ENCODE measurements at places on chromosomes 7 and 10. TPM values are rescaled to one million over a fixed set of nuclear protein-coding genes. Genes with fewer than 3 reads are reported as not detected.

Gene STYXL1
- 18.3 TPM for total RNA-seq

Gene COL28A1
- 0.66 TPM for total RNA-seq

Gene SEPHS1
- 25.2 TPM for total RNA-seq

Gene NAT16
- total RNA-seq, result not detected

DNA sequence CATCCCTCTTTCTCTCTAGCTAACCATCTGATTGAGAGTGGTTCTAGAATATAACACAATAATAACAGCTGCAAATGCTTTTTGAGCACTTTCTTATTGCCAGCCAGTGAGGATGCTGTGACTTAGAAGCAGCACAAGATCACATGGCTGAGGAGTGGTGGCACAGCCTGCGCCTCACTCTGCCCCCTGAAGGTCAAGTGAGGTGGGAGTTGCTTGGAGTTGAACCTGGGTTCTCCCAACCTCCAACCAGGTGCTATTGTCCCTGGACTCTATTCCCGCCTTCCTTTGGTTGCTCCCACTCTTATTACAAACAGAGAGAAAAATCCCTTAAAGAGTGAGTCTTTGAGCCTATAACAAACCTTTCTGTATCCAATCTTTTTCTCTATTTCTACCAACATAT is 280.3 kb upstream of the PODXL start:
- H3K4me1 ChIP-seq, result no peaks in the 10 kb centered on the region
- no peaks in the 10 kb centered on the region for H3K36me3 ChIP-seq
- DNase-seq, result no peak
- H3K4me3 ChIP-seq, result no peak overlapping the region

GRCh38 chr10:119653916-119654315 is 2.7 kb downstream of the BAG3 start:
- DNase-seq, result no peak
- H3K4me1 ChIP-seq, result peaks cover 49% of the 10 kb centered on the region
- peaks cover 10% of the 10 kb centered on the region for H3K27me3 ChIP-seq
- H3K36me3 ChIP-seq, result no peaks in the 10 kb centered on the region
- peak overlapping the region; percentile 48 for H3K27ac ChIP-seq

DNA sequence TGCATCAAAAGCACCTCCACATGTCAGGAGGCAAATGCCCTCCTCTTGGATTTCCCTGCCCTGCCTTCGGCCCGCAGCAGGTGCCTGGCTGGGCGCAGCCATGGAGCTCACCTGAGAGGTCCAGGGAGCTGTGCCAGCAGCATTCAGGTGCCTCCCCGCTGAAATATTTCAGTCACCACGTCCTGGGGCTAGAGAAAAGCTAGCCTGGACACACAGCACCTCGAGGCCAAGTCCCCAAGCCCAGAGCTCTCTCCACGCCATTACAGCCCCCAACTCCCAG is 102.7 kb downstream of the MAD1L1 start:
- no peak overlapping the region for H3K4me3 ChIP-seq
- no peaks in the 10 kb centered on the region for H3K4me1 ChIP-seq
- no peaks in the 10 kb centered on the region for H3K36me3 ChIP-seq

GRCh38 chr7:106283831-106284713 is 711 bp downstream of the NAMPT start:
- peaks cover 26% of the 10 kb centered on the region for H3K4me1 ChIP-seq
- H3K27ac ChIP-seq, result peak overlapping the region; percentile 93
- H3K27me3 ChIP-seq, result no peaks in the 10 kb centered on the region
- DNase-seq, result no peak
- H3K36me3 ChIP-seq, result no peaks in the 10 kb centered on the region

Data from spleen (tissue), 13 donors.